B cell (primary cell): ENCODE measurements at places on chromosomes 6 and 20. TPM values are rescaled to one million over a fixed set of nuclear protein-coding genes. Genes with fewer than 3 reads are reported as not detected.

DNA sequence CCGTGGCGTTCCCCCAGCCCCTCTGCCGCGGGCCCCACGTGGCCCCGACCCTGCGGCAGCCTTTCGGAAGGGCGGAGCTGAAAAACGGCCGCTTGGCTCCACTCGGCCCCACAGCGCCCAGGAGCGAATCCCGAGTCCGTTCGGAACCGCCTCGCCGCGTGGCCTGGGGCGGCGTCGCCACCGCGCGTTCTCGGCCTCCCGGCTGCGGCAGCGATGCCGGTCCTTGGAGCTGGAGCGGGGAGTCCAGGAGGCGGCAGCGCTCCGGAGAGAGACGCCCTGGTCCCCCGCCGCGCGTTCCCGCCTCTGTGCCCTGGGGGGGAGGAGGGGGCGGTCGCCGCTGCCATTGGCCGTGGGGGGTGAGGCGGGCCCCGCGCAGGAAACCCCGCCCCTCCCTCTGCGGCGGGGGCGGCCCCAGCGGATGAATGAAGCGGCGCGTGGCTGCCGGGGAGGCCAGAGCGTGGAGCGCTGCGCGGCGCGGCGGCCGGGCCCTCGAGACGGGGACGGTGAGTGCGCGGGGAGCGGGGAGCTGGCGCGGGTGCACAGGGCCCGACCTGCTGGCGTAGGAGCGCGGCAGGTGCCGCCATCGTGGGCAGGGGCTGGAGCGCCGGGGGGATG is at the start of gene SLCO4A1:
Gene SLCO4A1 (plus strand): TSS at position 453 of the 615 bp plus-strand sequence. CDS start 13,952 bp downstream, outside the sequence.
- DNase-seq, result peak; percentile 90
- no peak within 1 kb of the TSS for H3K27ac ChIP-seq
- no peaks in the 10 kb centered on the region for H3K36me3 ChIP-seq
- peaks cover 43% of the 10 kb centered on the region for H3K4me1 ChIP-seq
- H3K27me3 ChIP-seq, result no peaks in the 10 kb centered on the region

HLA-DQB2 gene
- 41.1 and 111 TPM in 2 replicates for polyA plus RNA-seq

HSPA1B gene
- polyA plus RNA-seq, result 86.8 and 145 TPM in 2 replicates

DNA sequence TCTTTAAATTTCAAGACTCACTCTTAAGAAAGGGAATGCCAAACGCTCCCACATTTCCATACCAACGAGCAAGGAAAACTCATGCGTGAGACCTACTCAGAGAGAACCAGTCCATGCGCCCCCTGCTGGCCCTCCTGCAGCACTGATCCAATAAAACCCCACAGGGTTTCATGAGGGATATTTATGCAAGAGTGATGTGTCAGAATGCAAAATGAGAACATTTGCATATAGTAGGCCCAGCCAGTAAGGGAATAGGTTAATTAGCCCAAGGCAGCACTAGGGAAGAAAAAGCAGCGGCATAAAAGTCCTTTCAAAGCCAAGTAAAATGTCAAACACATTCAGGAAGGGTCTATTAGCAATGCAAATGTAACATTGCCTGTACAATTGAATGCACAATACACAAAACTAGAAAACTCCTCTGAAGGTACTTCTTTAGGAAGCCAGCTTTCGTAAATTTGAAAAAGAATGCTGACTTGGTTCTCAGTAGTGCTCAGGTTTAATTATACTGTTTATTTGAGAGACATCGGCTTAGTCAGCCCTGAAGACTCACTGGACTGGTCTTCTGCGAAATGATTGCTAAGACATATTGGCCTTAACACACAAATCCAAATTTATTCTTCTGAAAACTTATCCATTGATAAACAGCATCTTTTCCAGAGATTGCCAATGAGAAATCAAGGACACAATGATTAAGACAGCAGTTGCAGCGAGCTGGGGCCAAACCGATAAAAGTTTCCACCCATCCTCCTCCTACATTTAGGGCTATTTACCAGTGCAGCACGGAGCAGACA is 93.2 kb downstream of the GMPR start:
- no peaks in the 10 kb centered on the region for H3K36me3 ChIP-seq
- peak; percentile 77 for DNase-seq
- no peak overlapping the region for H3K4me3 ChIP-seq

- no peak overlapping the region for H3K27ac ChIP-seq
- H3K4me3 ChIP-seq, result no peak overlapping the region
- no peaks in the 10 kb centered on the region for H3K27me3 ChIP-seq
- no peaks in the 10 kb centered on the region for H3K4me1 ChIP-seq
These were observed 92.3 kb downstream of the RNF182 start for GRCh38 chr6:14016935-14017625.

- DNase-seq, result no peak
- H3K27me3 ChIP-seq, result no peaks in the 10 kb centered on the region
- H3K27ac ChIP-seq, result no peak overlapping the region
- peaks cover 33% of the 10 kb centered on the region for H3K4me1 ChIP-seq
These were observed 38.3 kb upstream of the DUSP22 start for GRCh38 chr6:254016-254415.

- H3K27ac ChIP-seq, result no peak overlapping the region
- no peak for DNase-seq
- H3K4me1 ChIP-seq, result no peaks in the 10 kb centered on the region
- no peaks in the 10 kb centered on the region for H3K36me3 ChIP-seq
- H3K27me3 ChIP-seq, result no peaks in the 10 kb centered on the region
These were observed 48.6 kb upstream of the HTR1B start for GRCh38 chr6:77511860-77512259.

DNA sequence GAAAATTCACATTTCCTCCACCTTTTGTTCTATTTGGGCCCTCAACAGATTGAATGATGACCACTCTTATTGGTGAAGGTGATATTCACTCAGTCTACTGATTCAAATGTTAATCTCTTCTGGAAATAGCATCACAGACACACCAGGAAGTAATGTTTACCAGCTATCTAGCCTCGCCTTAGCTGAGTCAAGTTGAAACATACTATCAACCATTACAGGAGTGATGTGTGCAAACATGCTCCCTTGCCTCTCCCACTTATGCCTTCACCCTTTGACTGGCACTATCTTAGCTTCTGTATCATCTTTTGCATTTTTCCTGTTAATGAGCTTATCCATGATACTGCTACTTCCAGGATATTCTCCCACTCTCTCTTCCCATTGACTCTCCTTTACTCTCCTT is 191.9 kb downstream of the CENPW start:
- H3K27me3 ChIP-seq, result no peaks in the 10 kb centered on the region
- no peaks in the 10 kb centered on the region for H3K4me1 ChIP-seq

DNA sequence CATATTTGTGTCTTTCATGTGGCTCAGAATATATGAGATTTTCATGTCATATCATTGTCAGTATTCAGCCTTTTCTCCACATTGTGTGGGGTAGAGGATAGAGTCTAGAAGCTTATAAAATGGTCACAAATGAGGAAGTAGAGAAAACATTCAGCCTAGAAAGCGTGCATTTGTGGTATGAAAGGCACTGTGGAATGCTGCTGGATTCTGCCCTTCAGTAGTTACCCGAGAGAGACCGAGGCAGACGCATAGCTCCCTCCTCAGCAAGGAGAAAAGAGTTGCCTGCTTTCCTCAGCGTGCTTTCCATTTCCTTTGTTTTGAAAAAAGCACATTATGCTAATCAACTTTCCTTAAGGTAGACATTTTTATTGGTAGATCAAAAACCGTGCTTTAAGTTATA is 28.7 kb downstream of the MYB start:
- H3K27me3 ChIP-seq, result no peaks in the 10 kb centered on the region
- no peak overlapping the region for H3K27ac ChIP-seq
- no peaks in the 10 kb centered on the region for H3K36me3 ChIP-seq
- DNase-seq, result peak; percentile 45
- peaks cover 5% of the 10 kb centered on the region for H3K4me1 ChIP-seq

SLC25A27 gene
- 0.75 and 0.81 TPM in 2 replicates for polyA plus RNA-seq

PHACTR2 gene
- polyA plus RNA-seq, result 1.1 and 2.6 TPM in 2 replicates

GRCh38 chr6:93581371-93581770 is 162.0 kb upstream of the EPHA7 start:
- H3K27ac ChIP-seq, result no peak overlapping the region
- H3K4me3 ChIP-seq, result no peak overlapping the region
- H3K36me3 ChIP-seq, result no peaks in the 10 kb centered on the region
- no peaks in the 10 kb centered on the region for H3K27me3 ChIP-seq

GRCh38 chr20:60000271-60001042 is 42.2 kb downstream of the CDH26 start:
- H3K4me1 ChIP-seq, result no peaks in the 10 kb centered on the region
- H3K4me3 ChIP-seq, result no peak overlapping the region
- H3K27me3 ChIP-seq, result no peaks in the 10 kb centered on the region
- no peak for DNase-seq
- no peak overlapping the region for H3K27ac ChIP-seq

GRCh38 chr6:158158123-158158522 is 9.9 kb downstream of the SERAC1 start:
- H3K27ac ChIP-seq, result no peak overlapping the region
- H3K36me3 ChIP-seq, result no peaks in the 10 kb centered on the region
- no peaks in the 10 kb centered on the region for H3K27me3 ChIP-seq
- no peaks in the 10 kb centered on the region for H3K4me1 ChIP-seq
- H3K4me3 ChIP-seq, result no peak overlapping the region
- DNase-seq, result no peak

- no peaks in the 10 kb centered on the region for H3K36me3 ChIP-seq
- H3K4me1 ChIP-seq, result no peaks in the 10 kb centered on the region
- no peak for DNase-seq
- H3K27ac ChIP-seq, result no peak overlapping the region
- H3K4me3 ChIP-seq, result no peak overlapping the region
These were observed 17.5 kb upstream of the DSP start for GRCh38 chr6:7523922-7524321.

GRCh38 chr6:45574014-45574461 is 196.3 kb upstream of the SUPT3H start:
- H3K27me3 ChIP-seq, result no peaks in the 10 kb centered on the region
- H3K36me3 ChIP-seq, result no peaks in the 10 kb centered on the region
- no peaks in the 10 kb centered on the region for H3K4me1 ChIP-seq
- no peak overlapping the region for H3K27ac ChIP-seq
- DNase-seq, result no peak

DPPA5 gene
- not detected in 2 replicates for polyA plus RNA-seq

DNA sequence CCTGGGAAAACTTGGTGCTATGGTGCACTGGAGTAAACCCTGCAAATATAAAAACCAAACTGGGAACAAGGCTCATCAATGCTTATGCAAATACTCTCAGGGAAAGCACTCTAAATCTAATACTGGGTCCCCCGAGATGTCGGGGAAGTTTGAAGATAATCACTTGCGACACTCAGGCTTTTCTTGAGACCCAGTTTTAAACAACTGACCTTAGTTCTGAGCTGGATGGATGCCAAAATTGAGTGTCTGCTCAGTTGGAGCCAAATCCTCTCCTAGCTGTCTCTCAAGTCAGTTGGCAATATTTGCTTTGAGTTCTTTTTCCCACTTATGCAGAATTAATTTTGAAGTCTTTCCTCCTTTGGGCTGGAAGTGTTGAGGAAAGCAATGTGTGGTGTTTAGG is 75.5 kb upstream of the CD2AP start:
- peaks cover 5% of the 10 kb centered on the region for H3K4me1 ChIP-seq
- DNase-seq, result no peak
- H3K4me3 ChIP-seq, result no peak overlapping the region
- H3K27me3 ChIP-seq, result no peaks in the 10 kb centered on the region

DNA sequence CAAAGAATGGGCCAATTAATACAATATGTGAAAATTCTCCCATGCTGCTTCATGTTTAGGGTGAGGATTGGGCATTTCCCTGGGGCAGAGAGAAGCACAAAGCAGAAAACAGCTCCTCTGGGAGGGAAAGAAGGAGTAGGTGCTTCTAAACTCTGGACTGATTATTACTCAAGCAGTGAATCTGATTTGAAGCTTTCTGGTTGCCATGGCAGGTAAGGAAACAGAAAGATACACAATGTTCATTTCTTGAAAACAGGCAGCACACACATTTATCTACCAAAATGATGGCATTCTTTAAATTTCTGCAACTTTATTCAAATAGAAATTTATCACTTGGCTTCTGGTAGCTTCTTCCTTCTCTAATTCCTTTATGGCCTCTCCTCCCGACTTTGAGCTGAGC is 305.4 kb upstream of the CHD6 start:
- H3K4me1 ChIP-seq, result no peaks in the 10 kb centered on the region
- H3K4me3 ChIP-seq, result no peak overlapping the region
- no peak for DNase-seq
- H3K36me3 ChIP-seq, result no peaks in the 10 kb centered on the region
- H3K27ac ChIP-seq, result no peak overlapping the region
- no peaks in the 10 kb centered on the region for H3K27me3 ChIP-seq
